ENCODE measurements at places on chromosomes 12 and 14.

DNA sequence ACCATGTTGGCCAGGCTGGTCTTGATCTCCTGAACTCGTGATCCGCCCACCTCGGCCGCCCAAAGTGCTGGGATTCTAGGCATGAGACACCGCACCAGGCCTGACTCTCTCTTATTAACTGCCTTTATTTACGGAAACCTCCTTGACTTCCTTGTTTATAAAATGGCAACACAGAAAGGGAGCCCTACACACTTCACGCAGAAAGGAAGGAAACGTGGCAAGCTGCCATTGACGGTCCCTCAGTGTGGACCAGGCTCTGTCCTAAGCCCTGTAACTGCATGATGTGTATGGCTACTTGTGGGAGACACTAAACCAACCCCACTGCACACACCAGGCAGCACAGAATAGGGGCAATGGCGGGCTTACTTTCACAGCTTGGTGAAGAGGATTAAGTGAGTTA, 11.7 kb downstream of the CINP start:
- peak; percentile 18 for DNase-seq

GRCh38 chr12:117919479-117919878, 49.3 kb downstream of the KSR2 start:
- no peak for DNase-seq

DNA sequence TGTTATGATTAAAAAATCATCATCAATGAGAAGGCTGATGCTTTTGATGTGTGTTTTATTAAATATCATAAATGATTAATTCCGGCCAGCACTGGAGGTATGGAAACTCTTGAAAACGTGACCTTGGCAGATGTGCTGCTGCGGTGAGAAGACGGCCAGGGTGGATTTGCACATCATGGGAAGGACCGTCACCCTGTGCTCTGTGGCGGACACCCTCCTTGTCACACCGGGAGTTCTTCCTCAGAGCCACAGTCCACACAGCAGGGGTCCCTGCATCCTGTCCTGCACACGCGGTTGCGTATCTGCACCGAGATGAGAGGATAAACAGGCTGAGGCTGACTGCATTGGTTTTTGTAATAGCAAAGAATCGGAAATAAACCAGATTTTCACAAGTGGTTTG, 33.5 kb downstream of the FZD10 start:
- no peak for DNase-seq

DNA sequence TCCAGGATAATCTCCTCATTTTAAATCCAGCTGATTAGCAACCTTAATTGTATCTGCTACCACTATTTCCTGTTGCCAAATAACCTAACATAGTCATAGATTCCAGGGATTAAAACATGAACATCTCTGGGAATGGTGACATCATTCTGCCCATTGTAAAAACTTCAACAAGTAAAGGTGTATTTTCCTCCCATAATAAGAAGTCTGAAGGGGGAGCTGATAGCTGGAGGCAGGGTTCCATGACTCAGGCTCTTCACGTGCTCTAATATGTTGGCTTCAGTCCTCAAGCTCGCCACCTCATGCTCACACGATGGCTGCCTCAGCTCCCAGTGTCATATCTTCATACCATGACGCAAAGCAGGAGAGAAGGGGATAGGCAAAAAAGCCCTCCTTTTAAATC, 172.0 kb upstream of the VASH1 start:
- no peak for DNase-seq

- DNase-seq: no peak
These were observed 3.2 kb downstream of the PPP1CC start for GRCh38 chr12:110739488-110739887.
